ENCODE measurements at places on chromosomes 4 and X.
A peak's percentile ranks its signal among the peaks of the same experiment; 100 is the strongest.

DNA sequence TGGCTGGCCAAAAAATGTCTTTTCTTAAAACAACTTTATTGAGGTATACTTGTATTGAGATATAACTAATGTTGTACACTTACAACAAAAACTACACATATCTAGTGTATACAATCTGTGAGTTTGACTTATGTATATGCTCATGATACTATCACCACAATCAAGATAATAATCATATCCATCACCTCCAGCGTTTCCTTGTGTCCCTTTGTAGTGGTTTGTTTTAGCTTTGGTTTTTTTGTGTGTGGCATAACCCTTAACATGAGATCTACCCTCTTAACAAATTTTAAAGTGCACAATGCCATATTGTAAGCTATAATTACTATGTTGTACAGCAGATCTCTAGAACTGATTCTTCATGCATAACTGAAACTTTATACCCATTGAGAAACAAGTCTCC lies 13.4 kb upstream of the PCSK1N start:
- DNase-seq = no peak

DNA sequence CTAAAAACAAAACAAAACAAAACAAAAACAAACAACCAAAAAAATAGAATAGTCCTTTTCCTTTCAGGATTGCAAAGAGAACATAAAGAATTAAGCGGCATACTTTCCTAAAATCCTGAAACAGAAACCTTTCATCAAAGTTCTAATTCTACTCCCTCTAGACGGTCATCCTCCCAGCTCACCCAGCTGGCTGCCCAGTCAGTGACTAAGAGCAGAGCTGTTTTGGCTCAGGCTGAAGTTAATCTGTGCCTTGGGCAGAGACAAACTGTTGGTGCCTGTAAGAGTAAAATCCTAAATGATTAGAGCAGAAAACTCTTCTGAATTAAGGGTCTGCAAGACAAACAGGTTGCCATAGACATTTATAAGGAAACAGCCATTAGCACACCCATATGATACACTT lies 17.6 kb upstream of the WAS start:
- no peak for DNase-seq

- peak; percentile 25 for DNase-seq
Observed at GRCh38 chrX:120791013-120791643, 84.5 kb downstream of the CT47B1 start.

- no peak for DNase-seq
Observed at GRCh38 chr4:22596409-22596808, 80.5 kb upstream of the ADGRA3 start.

DNA sequence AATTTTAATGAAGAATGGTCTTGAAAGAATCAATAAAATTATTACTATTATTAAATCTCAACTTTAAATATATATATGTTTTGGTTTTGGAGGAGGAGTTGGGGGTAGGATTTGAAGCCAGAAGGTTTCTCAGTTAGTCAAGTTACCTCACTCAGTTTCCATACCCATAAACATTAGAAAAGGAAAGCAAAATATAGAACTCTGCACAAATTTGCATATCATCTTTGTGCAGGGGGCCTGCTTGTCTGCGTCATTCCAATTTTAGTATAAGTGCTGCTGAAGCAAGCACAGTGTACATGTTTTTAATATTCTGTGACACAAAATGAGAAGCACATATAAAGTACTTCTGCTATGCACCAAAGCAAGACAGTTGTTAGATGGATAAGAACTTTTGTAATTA lies 47.5 kb upstream of the SCRG1 start:
- DNase-seq = no peak

DNA sequence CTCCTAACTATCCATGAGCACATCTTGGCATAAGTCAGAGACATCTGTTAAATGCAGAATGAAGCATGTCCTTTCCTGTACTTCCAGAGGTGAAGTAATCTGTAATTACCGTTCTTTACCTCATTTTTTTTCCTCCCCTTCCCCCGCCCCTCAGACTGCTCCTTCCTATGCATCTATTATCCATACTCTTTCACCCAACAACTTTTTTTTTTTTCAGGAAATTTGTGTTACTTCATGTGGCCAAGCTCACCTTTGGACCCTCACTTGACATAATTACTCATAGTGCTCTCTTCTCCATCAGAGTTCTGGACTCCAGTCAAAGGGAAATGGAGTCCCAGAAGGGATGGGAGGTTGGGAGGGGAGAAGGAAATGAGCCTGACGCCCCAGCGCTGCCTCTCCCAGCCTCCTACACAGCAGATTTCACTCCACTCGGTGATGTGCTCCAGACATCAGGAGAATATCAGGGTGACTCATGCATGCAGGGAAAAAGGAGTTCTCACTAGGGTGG lies 568.8 kb downstream of the STIM2 start:
- no peak for DNase-seq

- no peak for DNase-seq
Observed at GRCh38 chrX:103792916-103793544, 16.4 kb downstream of the PLP1 start.

DNA sequence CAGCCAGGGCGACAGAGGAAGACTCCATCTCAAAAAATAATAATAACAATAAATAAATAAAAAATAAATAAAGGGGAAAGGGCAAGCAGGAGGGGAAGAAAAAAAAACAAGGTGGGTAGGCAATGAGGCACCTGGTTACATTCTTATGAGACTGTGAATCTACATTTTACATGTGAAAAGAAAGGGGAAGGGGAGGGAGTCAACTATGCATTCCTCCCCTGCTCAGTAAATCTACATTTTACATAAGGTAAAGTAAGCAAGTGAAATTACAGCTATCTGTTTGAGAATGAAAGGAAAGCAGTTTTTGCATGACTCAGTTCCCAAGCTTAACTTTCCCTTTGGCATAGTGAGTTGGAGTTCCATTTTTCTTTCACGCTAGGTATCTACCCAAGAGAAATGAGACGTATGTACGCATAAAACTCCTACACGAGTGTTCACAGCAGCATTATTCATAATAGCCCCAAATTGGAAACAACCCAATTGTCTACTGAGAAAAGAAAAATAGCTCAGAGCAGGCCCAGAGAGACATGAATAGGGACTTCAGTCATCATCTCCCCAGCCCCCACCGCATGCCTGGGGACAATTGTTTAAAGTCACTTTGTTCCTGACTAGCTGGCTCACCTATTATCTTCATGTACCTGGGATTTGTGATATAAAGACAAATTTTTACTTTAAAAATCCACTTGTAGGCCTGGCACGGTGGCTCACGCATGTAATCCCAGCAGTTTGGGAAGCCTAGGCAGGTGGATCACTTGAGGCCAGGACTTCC lies 52.4 kb downstream of the DDX3X start:
- DNase-seq = no peak

- DNase-seq = no peak
Observed at GRCh38 chrX:11647138-11647537, 18.6 kb downstream of the ARHGAP6 start.

- no peak for DNase-seq
Observed at GRCh38 chr4:75881476-75881875, 20.8 kb downstream of the PPEF2 start.

- no peak for DNase-seq
Observed at GRCh38 chrX:47854474-47854873, 17.8 kb downstream of the ZNF81 start.

GRCh38 chr4:185246453-185246852 lies 37.1 kb downstream of the SNX25 start:
- DNase-seq = no peak

Data from omental fat pad (tissue), 4 donors.